Esophagus muscularis mucosa (tissue), 4 donors: ENCODE measurements at places on chromosomes 11 and 22.

DNA sequence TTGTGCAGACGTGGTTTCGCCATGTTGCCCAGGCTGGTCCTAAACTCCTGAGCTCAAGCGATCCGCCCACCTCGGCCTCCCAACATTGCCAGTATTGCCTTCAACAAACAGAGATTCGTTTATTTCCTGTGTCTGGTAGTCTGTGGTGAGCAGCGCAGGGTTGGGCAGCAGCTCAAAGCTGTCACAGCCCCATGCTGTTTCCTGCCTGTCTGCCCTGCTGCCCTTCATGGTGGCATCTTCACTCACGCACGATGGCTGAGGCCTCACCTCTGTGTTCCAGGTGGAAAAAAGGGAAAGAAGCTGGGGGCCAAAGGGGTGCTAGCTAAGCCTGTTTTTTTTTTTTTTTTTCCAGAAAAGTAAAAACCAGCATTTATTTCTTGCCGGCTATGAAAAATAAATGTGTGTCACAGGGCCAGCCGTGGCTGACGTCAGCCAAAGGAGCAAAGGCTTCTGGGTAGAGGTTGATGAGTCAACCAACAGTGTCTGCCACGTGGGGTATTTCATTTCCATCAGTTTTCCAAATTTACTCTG, 28.8 kb downstream of the TBC1D22A start:
- no peak for DNase-seq

DNA sequence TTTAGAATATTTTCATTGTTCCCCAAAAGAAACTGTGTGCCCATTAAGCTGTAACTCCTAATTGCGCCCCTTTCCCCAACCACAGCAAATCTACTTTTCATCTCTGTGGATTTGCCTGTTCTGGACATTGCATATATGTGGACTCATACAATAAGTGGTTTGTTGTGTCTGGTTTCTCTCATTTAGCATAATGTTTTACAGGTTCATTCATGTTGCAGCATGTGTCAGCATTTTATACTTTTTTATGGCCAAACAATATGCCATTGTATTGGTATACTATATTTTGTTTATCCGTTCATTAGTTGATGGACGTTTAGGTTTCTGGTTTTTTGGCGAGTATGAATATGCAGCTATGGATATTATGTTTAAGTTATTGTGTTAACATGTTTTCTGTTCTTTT, 23.8 kb downstream of the NUCB2 start:
- DNase-seq: no peak

DNA sequence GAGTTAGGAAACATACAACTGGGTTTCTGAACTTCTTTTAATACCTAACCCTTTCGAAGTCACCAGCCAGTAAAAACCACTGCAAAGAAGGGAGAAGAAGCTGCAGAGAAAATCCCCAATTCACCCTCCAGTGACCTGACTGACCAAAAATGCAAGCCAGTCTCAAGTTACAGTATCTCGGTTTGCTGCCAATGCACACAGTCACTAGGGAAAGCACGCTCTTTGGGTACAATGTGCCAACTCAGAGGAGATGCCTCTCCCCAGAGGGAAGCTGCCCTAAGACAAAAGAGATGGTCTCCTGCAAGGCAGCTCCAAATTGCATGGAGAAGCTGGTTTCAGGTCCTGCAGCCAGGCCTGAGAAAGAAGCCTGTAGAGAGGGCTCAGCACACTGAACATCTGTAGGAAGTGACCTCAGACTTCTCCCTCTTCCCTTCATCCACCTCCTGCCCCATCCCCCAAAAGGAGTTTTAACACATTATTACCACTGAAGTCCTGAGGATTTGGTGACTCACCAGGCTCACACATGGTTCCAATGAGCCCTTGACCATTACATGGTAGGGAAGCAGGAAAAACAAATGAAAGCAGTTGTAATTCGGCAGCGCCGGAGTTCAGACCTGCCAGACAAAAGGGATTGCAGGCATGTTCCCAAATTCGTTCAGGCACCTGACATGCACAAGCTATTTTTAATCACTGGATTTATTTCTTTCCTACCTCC, 90.1 kb downstream of the ETS1 start:
- DNase-seq: no peak

- no peak for DNase-seq
Measured at GRCh38 chr22:26450453-26451185, 21.6 kb downstream of the ASPHD2 start.

DNA sequence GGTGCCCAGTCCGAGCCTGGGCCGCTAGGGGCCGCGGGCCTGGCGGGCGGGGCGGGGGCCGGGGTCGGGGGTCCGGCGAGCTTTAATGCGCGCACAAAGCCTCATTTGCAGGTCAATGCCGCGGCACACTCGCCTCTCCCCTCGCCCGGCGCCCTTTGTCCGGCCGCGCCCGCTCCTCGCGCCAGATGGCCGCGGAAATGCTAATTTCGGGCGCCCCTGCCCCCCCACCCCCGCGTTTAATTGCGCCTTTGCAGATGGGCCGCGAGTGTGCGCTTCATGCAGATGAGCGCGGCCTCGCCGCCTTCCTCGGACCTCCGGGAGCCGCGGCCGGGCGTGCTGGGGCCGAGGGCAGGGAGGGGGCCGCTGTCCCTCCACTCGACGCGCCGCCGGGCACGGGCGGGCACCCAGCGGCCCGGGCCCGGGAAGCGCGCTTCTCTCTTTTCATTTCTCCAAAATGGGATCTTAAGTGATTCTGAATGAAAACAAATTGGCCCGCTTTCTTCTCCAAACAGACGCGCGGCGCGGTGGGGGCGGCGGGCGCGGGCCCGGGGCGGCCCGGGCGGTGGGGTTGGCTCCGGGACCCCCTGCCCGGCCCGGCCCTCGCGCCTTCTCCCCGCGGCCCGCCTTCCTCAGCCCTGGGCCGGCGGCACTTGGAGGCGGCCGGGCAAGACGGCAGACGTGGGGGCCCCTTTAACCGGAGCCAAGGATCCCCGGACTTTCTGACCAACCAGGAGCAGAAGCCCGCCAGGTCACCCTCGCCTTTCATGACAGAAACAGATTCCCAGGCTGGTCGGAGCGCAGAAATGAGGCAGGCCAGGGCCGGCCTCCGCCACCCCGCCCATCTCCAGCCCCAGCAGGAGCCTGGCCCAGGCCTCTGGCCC, 22.9 kb downstream of the CDKN1C start:
- no peak for DNase-seq

DNA sequence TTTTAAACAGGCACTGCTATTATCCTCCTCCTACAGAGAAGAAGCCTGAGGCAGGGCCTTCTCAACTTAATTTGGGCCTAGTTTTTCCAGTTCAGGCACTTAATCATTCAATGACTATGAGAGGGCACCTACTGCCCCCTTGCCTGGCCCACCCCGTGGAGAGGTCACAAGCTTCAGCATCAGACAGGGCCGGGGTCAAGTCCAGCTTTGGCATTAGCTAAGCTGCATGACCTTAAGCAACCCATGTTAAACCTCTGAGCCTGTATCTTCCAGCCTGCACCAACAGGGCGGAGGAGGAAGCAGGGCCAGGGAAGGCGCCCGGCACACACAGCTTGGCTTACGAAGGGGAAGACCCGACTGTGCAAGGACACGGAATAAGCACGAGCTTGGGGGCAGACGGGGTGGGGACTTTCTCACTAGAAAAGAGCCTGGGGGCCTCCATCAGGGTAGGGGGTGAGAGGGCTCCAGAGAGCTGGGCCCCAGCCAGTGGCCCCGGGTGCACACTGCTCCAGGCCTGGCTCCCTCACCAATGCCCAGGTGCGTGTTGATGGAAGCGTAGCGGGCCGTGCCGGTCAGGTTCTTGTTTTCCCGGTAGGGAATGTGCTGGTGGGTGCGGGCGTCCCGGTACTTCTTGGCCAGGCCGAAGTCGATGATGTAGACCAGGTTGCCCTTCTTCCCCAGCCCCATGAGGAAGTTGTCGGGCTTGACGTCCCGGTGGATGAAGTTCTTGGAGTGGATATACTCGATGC, 16.9 kb downstream of the CSNK1E start:
- DNase-seq: no peak

- DNase-seq: no peak
Measured at GRCh38 chr11:64741375-64742086, 2.4 kb downstream of the RASGRP2 start.

- DNase-seq: peak; percentile 60
Measured at GRCh38 chr11:48101044-48101733, 115.4 kb upstream of the OR4B1 start.

GRCh38 chr11:13769188-13769587, 100.7 kb downstream of the FAR1 start:
- DNase-seq: no peak

- no peak for DNase-seq
Measured at GRCh38 chr11:33875621-33876294, 16.1 kb downstream of the LMO2 start.

DNA sequence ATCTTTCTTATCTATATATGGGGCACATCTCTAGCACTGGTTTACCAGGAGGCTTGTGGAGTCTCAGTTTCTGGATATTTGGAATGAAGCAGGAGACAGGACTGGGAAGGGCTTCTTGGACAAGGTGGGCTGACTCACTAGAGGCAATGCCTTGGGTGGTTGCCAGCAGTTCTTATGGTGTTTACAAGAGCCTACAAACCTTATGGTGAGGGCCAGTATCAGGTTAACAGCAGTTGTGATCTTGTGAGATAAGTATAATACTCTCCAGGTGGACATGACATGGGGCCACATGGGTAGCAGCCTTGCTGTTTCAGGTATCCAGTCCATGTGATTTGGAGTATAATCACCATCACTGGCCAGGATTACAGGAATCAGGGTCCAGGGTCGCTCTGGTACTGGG, 10.2 kb downstream of the FUT4 start:
- DNase-seq: no peak

- no peak for DNase-seq
Measured at GRCh38 chr11:70176940-70177689, 26.0 kb upstream of the FADD start.

- DNase-seq: no peak
Measured at GRCh38 chr11:100957499-100957898, 172.1 kb downstream of the PGR start.

DNA sequence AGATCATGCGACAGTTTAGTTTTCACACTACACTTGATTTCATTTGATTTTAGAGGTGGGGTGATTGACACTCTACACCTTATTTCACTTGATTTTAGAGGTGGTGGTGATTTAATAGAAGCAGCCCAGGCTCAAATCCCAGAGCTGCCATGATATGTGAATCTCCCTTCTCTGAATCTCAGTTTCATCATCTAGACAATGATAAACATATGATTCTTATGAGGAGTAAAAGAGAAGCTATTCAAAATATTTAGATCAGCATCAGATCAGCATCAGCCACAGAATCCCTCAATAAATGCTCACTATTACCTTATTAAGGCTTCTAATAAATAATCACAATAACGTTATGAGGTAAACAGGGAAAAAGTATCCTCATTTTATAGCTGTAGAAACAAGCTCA, 98.8 kb downstream of the MSANTD4 start:
- DNase-seq: no peak

GRCh38 chr11:355581-356458, 13.5 kb upstream of the B4GALNT4 start:
- DNase-seq: peak; percentile 98

- no peak for DNase-seq
Measured at GRCh38 chr11:8826139-8826786, 84.7 kb upstream of the AKIP1 start.

- DNase-seq: no peak
Measured at GRCh38 chr22:42294034-42294985, 23.9 kb upstream of the TCF20 start.

- peak; percentile 75 for DNase-seq
Measured at GRCh38 chr11:133842730-133843129, 2.6 kb downstream of the SPATA19 start.

- no peak for DNase-seq
Measured at GRCh38 chr11:68044145-68044813, 5.5 kb downstream of the TCIRG1 start.

DNA sequence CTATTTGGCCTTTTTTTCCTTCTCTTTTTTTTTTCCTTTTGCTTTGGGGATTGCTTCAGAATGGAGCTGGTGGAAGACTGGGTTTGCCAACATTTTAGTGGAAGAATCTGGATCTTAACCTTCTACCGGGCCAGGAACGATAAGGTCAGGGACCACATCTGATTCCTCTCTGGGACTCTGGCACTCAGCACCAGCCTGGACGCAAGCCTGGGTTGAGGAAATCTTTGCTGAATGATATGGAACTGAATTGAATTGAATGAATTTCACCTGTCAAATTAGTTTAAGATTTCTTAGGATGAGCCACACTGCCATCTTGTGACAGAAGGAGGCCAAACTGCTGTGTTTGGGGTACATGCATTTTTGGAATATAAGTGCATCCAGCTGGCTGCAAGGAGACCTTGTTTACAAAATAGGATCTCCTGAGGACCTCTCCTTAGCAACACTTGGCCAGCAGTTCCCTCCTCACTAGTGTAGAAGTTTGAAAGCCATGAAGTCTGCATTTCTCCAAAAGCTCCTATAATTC, 30.4 kb downstream of the TPBGL start:
- no peak for DNase-seq

DNA sequence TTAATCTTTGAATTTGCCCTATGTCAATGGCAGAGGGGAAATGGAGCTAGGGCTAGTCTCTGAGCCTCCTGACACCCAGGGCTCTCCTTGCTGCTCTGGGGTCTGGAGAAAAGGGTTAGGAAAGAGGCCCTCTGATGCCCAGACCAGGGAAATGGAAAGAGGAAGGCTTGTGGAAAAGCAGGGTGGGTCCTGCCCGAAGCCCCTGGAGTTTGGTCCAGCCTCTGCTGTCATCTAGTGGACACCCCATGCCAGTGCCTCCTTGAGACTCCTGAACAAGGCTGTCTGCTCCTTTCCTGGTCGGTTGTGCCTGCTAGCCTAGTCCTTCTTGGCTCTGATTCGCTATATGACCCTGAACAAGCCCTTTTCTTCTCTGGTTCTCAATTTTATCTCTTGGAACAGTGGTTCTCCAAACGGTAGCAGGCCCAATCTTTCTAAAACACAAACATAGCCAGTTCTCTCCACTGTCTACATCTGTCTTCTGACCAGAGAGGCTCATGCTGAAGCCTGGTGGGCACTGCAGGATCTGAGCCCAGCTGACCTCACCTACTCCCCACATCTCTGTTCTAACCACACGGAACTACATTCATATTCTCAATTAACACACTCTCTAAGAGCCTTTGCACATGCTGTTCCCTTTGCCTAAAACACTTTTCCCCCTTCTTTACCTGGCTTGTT, 8.8 kb upstream of the PLA2G3 start:
- DNase-seq: no peak

DNA sequence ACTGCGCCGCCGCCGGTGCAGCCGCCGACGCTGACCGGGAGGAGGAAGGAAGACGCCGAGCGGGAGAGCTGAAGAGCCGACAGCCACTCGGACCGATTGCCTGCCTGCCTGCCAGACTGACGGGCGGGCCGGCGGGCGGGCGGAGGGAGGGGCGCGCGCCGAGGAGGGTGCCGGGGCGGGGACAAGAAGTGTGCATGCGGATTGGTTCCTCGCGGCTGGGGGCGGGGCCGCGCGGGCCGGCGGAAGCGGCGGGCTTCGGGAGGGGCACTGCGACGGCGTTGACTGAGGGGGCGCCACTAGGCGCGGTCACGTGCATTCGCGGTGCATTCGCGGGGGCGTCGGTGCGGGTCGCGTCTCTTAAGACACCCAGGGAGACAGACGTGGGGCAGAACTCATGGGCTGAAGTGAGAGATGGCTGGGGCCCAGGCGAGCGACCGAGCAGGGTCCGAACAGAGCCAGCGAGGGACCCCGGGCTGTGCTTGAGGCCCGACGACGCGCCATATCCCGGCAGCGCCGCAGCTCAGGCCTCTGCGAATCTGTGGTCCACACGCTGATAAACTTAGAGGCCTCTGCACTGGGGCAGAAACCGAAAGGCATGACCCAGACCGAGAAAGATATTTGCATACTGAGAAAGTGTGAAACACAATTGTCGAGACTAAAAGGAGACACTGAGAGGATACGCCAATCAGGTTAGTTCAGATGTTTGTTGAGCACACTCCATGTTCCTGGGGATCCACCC, at the start of gene MAPK1:
Gene MAPK1, minus strand, starts transcription at position 118 of the 739 bp plus-strand sequence. CDS start 205 bp downstream, outside the sequence.
- peak; percentile 98 for DNase-seq

- no peak for DNase-seq
Measured at GRCh38 chr22:37973271-37974170, 10.8 kb downstream of the SOX10 start.
